ENCODE measurements at places on chromosomes 1 and 21.

DNA sequence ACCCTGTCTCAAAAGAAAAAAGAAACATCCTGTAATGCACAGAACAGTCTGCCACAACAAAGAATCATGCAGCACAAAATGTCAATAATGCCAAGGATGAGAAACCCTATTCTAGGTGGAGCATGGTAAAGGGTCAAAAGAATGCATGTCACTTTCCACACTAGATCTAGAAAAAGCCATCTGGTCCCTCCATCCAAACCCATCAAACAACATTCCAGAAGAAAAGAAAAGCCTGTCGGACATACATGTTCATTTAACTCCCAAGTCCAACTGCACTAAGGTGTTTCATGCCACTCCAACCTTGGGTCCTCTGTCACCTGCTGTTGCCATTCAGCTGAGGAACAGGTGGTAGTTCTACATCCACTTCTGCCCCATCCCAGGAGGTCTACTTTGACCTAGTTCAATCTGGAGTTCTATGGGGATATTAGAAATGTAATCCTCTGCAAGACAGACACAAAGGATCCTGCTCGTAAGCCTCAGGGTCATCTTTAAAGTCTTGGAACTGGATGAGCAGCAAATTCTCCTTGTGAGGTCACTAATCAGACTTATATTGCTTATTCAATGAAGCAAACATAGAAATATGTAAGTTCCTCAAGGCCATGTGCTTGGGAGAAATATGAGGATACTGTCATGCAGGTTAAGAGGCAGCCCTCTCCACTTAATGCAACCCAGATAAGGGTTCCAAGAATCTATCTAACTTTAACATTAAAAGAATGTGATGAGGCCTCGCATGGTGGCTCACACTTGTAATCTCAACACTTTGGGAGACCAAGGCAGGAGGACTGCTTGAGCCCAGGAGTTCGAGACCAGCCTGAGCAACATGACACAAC lies 3.7 kb downstream of the DEDD start:
- no peak for DNase-seq

DNA sequence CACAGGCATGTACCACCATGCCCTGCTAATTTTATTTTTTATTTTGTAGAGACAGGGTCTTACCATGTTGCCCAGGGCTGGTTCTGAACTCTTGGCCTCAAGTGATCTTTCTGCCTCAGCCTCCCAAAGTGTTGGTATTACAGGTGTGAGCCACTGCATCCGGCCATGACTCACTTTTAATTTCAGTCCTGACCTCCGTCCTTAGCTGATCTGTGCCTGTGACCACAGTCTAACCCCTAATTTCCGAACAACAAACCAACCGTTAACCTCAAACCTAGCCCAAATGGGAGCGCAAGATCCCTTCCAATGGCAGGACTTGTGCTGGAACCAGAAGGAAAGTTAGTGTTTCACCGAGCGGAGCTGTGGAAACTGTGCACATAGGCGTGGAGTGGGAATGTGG lies 29.3 kb upstream of the MAN1C1 start:
- no peak for DNase-seq

GRCh38 chr1:206898089-206898914 lies 1.1 kb downstream of the IL24 start:
- no peak for DNase-seq

DNA sequence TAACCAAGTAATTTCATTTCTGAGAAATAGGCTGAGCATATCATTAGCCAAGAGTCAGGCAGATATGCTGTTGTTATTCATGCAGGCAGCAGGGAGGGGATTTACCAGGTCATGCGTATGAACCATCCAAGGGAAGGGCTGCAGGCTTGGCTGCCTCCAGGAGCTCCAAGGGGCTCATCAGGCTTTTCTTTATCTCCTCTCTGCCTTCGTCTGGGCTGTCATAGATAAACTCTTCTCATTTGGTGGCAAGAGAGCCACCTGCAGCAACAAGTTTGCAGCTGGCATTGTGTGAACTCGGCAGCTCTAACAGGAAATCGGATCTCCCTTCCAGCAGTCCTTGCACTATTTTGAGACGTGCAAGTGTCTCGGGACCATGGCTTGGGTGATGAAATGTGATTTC lies 7.5 kb downstream of the CCDC27 start:
- no peak for DNase-seq

- DNase-seq = no peak
These were observed 112.9 kb downstream of the AJAP1 start for GRCh38 chr1:4767308-4767707.

DNA sequence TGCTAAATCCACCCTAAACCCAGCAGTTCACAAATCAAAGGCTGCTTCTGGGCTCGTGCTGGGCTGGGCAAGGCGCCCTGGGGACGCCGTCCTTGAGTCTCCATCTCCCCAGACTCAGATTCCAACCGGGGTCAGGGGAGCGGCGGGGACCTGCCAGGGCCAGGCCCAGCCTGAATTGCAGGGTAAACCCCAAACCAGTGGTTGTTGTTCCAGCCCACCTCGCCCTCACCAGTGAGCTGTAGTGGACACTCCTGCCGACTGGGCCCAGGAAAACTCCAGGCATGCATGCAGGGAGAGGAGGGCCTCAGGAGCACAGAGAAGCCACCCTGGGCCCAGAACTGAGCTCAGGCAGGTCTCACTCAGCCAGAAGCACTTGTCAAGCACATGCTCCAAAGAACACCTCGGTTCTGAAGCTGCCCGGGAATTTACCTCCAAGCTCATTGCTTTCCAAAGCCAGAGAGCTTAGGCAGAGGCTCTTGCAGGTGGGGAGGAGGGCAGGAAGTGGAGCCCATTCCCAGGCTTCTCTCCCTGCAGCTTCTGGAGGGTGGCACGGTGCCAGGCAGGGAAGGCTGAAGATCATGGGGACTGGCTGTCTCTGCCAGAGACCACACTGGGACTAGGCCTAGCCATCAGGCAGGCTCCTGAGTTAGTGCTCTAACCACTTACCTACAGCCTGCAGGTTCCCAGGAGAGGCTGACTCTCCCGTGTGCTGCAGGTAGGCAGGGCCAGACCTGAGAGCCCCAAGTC lies 437.0 kb downstream of the MATN1 start:
- DNase-seq = no peak

DNA sequence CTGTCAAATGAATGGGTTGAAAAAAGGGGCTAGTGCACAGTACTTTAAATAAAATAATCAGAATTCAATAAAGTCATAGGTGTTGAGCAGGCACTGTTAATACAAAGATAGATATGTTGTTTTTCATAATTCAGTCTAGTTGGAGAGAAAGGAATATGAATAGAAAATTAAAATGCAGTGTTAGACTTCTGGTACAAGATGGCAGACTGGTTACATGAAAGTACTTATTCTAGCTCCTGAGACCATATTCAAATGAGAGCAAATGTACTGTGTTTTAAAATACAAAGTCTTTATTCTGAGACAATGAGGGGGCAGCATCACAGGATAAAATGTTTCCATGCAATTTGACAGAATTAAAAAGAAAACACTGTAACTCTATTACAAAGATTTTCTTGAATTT lies 542.1 kb downstream of the COL11A1 start:
- DNase-seq = no peak

- DNase-seq = no peak
These were observed at the start of gene C1QTNF12 for GRCh38 chr1:1246577-1247340. C1QTNF12 (minus strand) TSS chr1:1246722; CDS start chr1:1246690, 32 bp downstream.

DNA sequence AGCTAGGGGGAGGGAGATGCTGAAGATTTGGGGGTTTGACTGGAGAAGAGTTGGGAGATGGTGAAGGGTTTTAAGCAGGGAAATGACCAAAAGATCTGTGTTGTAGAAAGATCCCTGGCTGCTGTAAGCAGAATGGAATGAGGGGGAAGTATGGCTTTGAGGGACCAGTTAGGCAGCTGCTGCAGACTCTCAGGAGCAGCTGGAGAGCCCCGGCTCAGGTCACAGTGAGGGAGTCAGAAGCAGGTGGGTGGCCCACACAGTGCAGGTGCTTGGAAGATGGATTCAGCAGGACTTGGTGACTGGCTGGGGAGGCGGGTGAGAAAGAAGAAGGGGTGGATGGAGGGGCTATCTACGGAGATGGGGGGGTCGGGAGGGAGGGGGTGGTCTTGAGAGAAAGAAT lies 35.7 kb downstream of the EDN2 start:
- DNase-seq = peak; percentile 15

GRCh38 chr21:36747815-36748383 lies 49.0 kb downstream of the SIM2 start:
- DNase-seq = peak; percentile 35

DNA sequence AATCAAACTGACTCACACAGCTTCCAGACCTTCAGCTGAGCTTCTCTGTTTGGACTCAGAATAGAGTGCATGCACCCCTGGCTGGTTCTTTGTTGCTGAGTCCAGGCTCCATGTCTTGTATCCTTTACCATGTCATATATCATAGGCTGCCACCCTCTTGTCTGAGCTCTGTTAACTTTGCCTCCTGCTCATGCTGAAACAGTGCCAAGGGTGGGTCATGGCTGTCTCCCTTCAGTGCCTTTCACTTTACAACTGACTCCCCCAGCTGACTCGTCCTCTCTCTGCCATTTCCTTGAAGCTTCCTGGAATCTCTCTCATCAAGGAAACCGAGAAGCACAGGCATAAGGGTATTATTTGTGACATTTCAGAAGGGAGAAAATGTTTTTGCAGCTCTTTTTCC lies 885.3 kb downstream of the TTLL7 start:
- DNase-seq = no peak

- DNase-seq = no peak
These were observed 246.3 kb downstream of the SIPA1L2 start for GRCh38 chr1:232383455-232384123.

DNA sequence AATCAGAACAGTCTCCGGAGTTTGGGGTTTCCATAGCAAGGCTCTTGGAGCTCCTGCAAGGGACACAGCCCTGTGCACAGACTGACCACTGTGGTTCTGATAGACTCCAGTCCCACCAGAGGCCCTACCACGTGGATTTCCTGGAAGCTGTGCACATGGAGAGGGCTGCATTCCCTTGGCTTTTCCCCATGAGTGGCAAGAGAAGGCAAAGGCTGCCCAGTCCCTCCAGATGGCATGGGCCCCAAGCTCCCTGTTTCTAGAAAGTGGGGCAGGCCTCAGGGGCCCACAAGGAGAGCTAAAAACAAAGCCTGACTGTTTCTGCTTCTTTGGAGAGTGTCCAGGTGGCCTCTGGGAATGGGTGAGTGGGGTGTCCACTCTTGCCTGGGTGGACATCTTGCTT lies 87.5 kb downstream of the DDX20 start:
- DNase-seq = no peak

DNA sequence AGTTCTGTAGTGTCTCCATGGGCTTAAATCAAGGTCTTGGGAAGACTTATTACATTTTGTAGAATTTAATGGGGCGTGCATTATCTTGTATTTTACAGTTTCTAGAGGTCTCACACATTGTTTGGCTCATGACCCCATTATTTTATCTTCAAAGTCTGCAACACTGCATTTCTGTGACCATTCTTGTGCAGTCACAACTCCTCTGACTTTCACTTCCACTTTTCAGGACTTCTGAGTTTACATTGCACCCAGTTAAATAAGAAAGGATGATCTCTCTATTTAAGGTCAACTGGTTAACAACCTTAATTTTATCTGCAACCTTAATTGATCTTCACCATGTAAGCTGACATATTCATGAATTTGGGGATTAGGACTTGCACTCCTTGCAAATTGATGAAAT lies 1186.6 kb downstream of the MRPL39 start:
- no peak for DNase-seq

DNA sequence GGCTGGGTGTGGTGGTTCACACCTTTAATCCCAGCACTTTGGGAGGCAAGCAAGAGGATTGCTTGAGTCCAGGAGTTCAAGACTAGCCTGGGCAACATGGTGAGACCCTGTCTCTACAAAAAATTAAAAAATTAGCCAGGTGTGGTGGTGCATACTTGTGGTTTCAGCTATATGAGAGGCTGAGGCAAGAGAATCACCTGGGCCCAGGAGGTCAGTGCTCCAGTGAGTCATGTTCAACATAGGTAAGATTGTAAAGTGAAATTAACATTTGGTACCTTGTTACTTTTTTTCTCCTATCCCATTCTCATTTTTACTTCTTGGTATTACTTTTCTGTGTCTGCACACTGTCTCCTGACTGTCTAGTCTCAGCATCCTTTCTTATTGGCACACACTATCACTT lies 19.0 kb downstream of the MAGI3 start:
- no peak for DNase-seq

DNA sequence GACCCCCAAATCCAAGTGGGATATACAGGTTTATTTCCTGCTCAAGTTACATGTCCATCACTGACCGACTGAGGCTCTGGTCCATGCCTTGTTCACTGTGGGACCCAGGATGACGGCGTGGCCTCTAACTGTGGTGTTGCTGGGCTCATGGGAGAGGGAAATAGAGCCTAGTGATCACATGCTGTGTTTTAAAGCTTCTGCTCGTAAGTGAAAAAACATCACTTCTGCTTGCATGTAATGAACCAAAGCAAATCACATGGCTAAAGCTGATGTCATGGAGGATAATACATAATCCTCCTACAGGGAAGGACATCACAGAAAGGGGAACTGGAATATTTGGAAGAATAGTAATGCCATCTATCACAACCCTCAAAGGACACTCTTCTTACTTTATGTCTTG lies 107.6 kb downstream of the FASLG start:
- no peak for DNase-seq

DNA sequence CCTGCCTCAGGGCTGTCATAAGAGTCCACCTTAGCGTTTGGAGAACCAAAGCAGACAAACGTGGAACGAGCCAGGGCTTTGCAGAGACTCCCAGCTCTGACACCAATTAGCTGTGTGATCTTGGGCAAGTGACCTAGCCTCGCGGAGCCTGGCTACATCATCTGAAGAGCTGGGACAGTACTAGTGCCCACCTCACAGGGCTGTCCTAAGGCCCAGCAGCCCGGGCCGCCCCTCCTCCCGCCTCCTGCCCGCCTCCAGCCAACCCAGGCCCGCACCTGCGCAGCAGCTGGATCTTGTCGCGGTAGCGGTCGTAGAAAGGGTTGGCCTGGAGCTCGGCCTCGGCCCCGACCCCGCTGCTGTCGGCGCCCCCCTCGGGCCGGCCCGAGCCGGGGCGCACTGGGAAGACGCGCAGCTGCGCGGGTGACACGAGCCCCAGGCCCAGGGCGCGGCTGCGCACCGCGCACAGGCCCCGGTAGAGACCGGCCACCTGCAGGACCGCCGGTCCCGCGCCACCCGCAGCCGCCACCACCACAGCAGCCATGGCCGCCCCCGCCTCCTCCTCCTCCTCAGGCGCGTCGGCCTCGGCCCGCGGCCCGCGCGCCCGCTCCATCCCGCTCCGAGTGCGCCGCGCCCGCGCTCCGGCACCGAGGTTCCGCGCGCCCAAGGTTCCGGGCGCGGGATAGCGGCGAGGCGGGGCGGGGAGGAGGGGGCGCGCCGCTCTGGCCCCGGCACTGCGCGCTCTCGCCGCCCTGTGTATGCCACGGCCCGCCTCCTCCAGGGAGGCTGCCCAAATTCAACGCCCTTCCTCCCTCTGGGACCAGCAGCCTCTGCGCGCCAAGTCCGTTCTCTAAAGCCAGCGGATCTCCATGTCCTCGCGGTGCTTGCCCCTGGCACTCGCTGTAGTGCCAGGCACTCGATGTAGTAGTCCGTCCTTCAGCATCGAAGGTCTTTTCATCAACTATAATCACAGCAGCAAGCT lies at the start of gene ATPAF1:
Gene ATPAF1, minus strand, starts transcription at position 583 of the 979 bp plus-strand sequence. Its CDS starts 42 bp downstream, at position 541.
- DNase-seq = peak; percentile 90

DNA sequence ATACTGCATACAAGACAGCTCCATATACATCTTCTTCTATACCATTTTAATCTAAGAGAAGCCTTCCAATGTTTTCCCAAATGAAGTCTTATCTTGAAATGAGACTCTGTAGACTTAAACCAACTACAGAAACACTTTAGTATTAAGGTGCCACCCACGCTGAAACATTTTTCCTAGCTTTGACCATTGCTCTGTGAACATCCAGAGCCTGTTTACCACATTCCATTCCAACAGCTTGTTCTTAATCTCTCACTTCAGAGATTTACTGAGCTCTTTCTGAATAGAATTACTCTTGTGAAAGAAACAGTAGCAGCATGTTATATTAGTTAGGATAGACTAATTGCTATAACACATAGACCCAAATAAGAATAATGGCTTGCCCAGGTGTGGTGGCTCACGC lies 19.6 kb upstream of the POGZ start:
- no peak for DNase-seq
